ENCODE measurements at places on chromosomes 5 and 9.

DNA sequence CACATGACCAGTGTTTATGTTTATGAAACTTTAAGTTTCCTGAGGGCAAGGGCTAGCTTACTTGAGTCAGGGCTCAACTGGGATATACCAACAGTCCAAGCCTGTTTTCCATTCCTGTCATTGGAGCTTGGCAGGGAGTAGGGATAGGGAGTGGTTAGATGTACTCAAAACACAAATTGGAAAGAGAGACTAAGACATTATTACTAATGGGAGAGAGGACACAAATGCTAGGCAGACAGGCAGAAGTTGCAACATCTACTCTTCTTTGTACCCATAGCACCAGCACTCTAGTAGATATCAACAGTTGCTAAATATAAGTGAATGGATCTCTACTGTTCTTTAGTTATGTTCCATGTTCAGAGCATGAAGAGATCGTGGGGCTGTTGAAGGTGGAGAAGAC is 62.8 kb downstream of the NPR3 start:
- DNase-seq = no peak

GRCh38 chr9:131583836-131584555 is 38.7 kb downstream of the PRRT1B start:
- no peak for DNase-seq

DNA sequence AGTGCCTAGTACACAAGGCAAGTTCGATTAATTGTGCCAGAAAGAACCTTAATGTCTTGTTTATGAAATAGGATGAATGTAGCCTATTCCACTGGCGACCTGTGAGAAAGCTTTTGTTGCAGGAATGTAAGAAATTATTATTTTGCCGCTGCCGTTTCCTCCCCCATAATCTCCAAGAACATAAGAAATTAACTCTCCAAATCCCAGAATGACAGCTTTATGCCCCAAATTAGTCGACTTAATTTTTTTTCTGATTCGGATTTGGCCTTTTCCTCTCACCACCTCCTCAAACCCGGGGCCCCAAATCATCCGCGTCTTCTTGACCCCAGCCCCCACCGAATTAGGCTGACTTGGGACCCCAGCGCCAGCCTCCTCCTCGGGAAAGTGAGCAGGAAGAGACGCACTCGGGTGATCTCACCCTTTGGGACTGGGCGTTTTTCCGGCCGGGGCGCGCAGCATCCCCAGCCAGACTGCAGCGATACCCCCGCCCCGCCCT is 682 bp upstream of the SPTAN1 start:
- DNase-seq = no peak

- no peak for DNase-seq
Measured at GRCh38 chr9:5418481-5418880, 19.2 kb downstream of the PLGRKT start.

- no peak for DNase-seq
Measured at GRCh38 chr9:111896942-111897600, 457 bp downstream of the UGCG start.

DNA sequence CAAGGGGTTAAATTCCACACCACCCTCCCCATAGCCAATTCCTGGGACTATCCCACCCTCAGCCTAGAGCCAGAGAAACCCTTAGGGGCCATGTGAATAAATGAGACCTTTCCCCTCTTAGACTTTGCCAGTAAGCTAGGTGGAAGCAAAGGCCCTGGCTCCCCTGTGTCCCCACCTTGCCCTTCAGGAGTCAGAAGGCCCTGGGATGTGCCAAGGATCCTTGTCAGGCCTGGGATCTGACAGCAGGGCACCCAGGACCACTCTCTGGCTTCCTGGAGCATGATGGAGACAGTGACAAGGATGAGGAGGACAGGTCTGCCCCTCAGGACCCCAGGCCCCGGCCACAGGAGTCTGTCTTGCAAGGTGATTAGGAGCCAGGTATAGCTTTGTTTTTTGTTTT is 125.0 kb upstream of the HAND1 start:
- DNase-seq = no peak

DNA sequence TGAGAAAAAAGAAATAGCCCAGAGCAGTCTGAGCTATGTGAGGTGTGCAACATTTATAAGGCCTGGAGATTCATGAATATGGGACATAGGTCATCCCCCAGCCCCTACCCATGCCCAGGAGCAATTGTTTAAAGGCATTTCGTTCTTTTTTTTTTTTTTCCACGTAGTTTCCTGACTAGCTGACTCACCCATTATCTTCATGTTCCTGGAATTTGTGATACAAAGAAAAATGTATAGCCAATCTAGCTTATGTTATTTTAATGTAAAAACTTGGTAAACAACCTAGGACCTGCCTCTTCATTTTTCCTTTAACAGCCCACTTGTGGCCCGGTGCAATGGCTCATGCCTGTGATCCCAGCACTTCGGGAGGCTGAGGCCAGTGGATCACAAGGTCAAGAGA is 81.3 kb downstream of the OSTF1 start:
- no peak for DNase-seq

DNA sequence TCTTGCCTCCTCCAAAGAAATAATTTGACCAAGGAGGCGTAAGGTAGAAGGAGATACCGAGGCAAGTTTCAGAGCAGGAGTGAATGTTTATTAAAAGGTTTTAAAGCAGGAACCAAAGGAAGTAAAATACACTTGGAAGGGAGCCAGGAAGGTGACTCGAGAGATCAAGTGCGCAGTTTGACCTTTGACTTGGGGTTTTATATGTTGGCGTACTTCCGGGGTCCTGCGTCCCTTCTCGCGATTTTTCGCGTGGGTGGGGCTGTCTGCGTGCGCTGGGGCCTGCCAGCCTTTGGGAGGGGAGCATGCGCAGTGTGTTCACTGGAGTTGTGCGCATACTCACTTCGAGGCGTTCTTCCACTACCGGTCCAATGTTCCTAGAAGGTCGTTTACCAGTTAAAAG is 166.0 kb upstream of the IRX2 start:
- no peak for DNase-seq

DNA sequence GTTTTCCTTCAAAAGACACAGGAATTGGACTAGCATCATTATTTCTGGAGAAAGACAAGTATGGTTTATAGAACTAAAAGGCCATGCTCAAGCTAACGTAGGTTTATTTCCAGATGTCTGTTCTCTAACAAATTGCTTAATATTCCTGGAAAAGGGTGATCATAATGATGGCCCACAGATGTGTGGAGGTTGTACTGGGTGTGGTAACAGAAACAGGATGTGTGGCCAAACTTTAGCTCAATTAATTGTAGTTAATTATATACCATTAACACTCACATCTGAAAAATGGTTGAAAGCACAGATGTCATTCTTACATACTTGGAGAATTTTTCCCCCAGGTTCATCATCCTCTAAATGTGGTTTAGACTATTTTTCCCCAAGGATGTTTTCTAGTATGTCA is 292.7 kb upstream of the RASA1 start:
- DNase-seq = no peak

- peak; percentile 91 for DNase-seq
Measured at GRCh38 chr5:174724484-174725260, at the start of gene MSX2. Gene MSX2, plus strand, starts transcription at chr5:174724582. Its CDS starts 78 bp downstream, at chr5:174724660.

GRCh38 chr9:134575103-134575900 is 66.3 kb upstream of the COL5A1 start:
- DNase-seq = no peak

- DNase-seq = no peak
Measured at GRCh38 chr9:131585375-131585774, 40.1 kb downstream of the PRRT1B start.

GRCh38 chr5:5146530-5147160 is 6.5 kb downstream of the ADAMTS16 start:
- no peak for DNase-seq

DNA sequence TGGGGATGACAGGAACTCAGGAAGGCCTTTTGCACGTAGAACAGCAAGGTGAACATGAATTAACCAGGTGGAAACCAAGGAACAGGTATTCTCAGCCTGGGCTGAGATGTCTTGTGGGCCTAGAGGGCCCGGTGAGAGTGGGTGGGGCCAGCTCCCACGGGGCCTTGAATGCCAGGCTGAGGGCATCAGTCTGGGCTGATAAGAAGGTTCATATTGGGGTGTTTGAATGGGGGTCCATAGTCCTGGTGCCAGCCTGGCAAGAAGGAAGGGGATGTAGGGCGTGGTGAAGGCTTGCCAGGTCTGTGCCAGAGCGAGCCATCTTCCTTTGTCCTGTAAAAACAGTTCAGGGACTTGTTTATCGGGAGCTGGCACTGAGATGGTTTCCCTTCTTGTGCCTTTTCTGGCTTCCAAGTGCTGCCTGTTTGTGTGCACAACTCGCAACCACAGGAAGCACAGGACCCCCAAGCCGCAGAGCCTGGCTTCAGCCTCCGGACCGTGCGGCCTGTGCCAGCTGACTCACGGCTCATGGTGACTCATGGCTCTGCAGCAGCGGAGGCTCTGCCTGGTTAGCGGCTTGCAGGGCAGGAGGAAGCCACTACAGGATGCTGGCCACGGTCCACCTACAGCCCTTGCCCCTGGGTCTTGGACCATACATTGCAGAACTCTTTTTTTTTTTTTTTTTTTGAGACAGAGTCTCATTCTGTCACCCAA is 2.4 kb downstream of the CARD19 start:
- DNase-seq = peak; percentile 96

GRCh38 chr9:124290743-124291554 is 33.2 kb downstream of the NEK6 start:
- DNase-seq = no peak

- no peak for DNase-seq
Measured at GRCh38 chr5:149198148-149198547, 56.9 kb downstream of the ABLIM3 start.

DNA sequence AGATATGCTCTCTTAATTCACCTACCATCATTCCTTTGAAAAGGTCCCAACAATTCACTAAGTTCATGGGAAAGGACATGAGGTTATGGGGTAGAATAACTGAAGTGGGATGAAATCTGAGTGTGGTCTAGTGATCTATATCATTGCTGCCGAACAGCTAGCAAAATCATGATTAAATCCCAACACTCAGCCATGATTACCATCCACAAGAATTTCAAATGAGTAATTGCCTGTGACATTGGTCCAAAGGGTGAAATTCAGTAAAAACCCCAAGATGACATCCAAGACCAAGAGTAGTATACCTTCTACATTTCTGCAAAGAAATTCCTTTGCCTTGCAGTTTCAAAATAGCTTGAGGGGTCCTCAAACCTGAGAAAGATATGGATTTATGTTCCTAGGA is 225.6 kb downstream of the SPOCK1 start:
- DNase-seq = no peak

GRCh38 chr9:131485728-131486422 is 16.8 kb upstream of the POMT1 start:
- no peak for DNase-seq

- no peak for DNase-seq
Measured at GRCh38 chr5:158800481-158800880, 299.2 kb downstream of the EBF1 start.

GRCh38 chr5:124199893-124200292 is 546.5 kb downstream of the ZNF608 start:
- no peak for DNase-seq

DNA sequence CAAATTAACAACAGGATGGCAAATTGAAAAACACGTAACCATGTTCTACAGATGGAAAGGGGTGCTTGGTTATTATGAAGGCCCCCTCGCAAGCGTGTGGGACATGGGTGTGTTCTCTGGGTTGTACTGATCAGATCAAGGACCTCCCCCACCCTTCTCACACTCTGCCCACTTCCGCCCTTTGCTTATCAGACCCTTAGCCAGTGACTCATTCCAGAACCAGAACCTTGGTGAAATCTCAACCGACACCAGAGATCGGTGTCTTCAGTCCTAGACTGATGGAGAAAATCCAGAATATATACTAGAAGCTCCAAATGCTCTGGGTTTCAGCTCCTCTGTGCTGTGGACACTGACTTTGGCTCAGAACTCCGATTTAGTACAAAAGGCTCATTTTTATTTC is 64.9 kb downstream of the PTTG1 start:
- no peak for DNase-seq

GRCh38 chr9:112772215-112772509 is 21.6 kb downstream of the SNX30 start:
- no peak for DNase-seq

DNA sequence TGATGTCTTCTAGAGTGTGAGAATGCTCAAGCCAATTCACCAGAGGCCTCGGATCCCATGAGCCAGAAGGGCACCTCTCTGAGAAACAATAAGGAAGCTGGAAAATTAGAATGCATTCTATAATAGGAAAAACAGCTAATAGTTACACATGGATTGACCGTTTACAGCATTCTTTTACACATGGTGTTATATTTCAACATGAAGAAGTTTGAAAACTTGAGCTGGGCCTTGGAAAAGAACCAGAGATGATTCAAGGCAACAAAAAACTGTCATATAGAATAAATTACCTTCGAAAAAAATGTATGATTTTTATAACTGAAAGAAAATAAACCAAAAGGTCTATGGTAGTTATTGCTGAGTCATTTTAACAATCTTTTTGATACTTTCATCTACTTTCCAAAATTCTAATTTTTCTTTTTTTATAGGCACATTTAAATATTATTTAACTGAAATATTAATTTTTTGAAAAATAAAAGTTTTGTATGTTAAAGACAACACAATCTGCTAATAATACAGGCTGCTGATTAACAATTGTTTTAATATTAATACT is 6.2 kb downstream of the SH3TC2 start:
- no peak for DNase-seq

DNA sequence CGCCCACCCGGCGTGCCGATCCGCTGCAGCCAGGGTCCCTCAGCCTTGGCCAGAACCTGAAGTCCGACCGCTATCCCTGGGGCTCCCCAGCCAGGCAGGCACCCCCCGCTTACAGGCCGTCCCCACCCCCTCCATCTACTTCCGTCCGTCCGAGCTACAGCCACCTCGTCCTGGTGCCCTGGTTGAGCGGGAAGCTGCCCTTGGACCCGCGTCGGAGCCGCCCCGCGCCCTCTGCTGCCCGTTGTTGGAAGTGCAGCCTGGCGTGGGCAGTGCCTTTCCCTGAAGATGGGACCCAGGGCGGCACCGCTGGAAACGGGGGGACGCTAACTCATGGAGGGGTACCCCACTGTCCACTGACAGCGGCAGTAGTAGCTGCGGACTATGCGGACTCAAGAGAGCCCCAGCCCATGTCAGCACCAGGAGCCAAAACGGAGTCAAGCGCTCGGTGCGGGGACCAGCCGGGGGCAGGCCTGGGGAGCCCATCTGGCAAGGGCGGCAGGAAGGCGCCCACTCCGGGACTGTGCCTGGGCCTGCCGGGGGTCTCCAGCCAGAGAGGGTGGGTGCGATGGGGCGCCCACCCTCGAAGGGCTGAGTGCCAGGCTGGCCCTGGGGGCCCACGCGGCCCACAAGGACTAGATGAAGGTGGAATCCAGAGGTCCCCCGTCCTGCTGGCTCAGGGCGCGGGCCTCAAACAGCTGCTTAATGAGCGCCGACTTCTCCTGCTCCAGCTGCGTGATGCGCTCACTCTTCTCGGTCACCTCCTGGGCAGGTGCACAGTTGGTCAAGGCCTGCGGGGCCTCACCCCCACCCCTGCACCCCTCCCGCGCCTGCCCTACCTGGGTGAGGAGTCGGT is 6.1 kb downstream of the SAPCD2 start:
- peak; percentile 84 for DNase-seq

DNA sequence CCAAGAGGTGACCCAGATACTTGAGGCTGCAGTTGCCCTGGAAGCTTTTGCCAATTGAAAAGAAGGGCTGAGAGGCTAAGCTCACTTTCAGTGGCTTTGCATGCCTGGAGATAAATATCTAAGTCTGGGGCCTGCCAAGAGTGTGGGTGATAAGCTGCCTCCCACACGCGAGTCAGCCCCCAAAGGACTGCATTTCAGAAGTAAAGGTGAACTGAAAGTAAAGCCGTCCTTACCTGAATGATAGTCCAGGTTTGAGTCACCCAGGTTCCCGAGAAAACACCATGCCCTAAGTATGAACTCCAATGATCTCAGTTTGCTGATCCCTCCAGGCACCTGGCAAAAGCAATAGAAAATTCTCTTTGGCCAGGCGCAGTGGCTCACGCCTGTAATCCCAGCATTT is 22.5 kb upstream of the N4BP3 start:
- DNase-seq = no peak

GRCh38 chr5:63323926-63324325 is 638.3 kb downstream of the HTR1A start:
- DNase-seq = no peak
